ENCODE measurements at places on chromosomes 4 and X.

DNA sequence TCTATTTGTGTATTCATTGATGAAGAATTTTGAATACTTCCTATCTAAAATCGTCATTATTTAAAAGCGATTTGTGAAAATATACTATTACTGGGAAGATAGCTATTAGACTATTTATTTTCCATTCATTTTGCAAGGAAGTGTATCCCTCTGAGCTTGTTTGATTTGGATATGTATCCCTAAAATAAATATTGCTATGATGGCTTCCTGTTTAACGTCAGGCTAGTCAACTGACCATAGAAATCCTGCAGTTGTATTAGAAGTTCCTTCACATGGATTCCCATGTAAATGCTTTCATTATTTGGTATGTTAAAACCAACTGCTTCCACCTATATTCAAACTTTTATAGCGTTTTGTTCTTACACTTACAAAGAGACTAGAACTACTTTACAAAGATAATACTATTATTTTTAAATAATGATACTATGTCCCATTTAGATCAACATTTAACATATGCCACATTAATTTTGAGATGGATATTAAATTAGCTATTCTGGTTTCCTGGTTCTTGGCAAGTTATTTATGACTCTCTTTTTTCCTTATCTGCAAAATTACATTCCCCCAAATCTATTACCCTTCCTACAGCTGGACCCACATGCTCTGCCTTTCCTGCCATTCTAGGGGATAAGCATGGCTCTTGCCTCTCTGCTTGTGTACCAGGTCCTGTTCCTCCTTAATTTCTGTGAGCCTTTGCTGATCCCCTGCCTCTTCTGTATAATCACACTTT is 26.7 kb upstream of the PDE5A start:
- no peak for DNase-seq

DNA sequence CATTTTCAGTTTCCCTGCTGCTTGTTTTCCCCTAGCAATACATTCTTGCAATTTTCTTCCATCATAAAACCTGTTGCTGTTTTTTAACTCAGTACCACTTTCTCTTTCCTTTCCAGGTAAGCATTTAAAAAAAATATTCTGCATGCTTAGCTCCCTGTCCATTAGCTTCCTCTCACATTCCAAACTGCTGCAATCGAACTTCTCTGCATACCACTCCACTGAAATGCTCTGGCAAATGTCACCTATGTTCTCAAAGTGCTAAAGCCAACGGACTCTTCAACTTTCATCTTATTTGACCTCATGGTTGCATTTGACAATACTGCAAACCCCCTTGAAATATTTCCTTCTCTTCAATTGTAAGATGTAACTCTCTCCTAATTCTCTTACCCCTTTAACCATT is 192.7 kb downstream of the ANAPC10 start:
- DNase-seq: no peak

GRCh38 chrX:10512741-10513140 is 107.6 kb downstream of the MID1 start:
- DNase-seq: no peak

GRCh38 chr4:138267835-138268234 is 25.7 kb upstream of the SLC7A11 start:
- no peak for DNase-seq

- DNase-seq: no peak
These were observed 9.6 kb upstream of the PRDM8 start for GRCh38 chr4:80187677-80188076.

DNA sequence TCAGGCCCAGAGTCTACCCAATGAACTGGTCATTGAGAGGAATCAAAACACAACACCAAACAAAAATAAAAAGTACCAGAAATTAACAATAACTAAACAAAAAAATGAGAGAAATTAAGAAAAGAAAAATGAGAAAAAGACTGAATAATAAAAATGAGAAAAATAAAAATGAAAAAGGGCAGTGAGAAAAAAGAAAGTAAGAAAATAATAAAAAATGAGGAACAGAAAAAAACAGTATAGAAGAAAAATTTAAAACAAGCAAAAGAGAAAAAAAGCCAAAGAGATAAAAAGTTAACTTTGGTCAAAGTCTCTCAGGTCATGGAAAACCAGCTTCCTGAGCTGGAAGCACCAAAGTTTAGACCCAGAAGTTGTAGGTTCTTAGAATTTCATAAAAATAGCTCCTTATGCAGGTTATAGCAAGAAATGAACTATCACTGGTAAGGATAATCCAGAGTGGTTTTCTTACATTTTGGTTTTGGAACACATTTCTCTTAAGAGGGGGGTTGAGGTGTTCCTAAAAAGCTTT is 51.0 kb upstream of the WDR17 start:
- no peak for DNase-seq

- DNase-seq: no peak
These were observed 672 bp downstream of the TCEAL3 start for GRCh38 chrX:103608306-103608963.

GRCh38 chrX:78493180-78493579 is 165.8 kb upstream of the CYSLTR1 start:
- DNase-seq: no peak

DNA sequence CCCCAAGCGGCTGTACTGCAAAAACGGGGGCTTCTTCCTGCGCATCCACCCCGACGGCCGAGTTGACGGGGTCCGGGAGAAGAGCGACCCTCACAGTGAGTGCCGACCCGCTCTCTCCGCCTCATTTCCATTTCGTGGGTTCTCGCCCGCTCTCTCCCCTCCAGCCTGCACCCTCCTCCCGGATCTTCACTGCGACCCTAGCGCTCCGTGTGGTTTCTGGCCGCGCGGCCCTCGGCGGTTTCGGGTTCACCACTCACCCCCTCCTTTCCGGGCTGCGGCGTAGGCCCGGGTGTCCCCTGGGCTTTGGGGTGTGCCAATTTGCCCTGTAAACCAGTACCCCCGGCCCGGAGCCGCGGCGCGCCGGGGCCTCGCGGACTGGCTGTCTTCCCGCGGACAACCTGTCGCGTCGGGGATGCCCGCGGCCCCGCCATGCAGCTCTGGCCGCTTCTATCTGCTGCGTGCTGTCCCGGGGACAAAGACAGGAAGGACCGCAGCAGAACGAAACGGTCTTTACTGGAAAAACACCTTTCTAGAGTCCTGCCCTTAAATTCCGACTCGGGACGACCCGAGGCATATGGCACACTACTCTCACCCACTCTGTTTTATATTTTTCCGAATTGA is 737 bp downstream of the FGF2 start:
- peak; percentile 42 for DNase-seq

DNA sequence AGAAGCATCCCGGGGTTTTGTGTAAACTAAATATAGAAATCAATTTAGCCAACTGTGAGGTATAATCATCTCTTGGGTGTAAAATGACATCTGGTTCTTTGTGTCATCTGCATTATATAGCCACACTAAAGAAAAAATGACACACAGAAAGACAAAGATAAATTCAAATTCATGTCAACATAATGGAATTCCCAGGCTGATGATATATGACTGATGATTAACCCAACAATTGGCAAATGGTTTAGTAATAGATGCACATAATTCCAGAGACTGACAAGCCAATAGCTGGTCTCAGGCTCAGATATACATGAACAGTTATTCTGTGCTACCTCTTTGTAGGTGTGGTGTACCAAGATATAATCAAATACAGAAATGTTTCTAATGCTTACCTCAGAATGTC is 375.4 kb upstream of the PITX2 start:
- no peak for DNase-seq

DNA sequence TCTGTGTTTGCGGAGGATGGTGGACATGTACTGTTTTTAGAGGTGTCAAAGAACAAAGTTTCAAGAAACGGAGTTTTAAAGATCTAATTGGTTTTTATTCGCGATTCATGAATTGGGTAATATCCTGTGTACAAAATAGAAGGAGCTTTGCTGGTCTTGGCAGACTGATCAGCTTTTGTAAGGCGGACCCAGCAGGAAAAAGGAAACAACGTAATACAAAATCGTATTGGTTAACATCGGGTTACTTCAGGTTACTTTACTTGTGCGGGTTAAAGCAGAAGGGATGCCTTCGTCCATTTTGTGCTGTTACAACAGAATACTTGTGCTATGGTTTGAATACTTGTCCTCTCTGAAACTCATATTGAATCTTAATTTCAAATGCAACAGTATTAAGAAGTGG is 11.4 kb upstream of the NYX start:
- DNase-seq: no peak

GRCh38 chr4:86928400-86929255 is 6.2 kb upstream of the AFF1 start:
- no peak for DNase-seq

DNA sequence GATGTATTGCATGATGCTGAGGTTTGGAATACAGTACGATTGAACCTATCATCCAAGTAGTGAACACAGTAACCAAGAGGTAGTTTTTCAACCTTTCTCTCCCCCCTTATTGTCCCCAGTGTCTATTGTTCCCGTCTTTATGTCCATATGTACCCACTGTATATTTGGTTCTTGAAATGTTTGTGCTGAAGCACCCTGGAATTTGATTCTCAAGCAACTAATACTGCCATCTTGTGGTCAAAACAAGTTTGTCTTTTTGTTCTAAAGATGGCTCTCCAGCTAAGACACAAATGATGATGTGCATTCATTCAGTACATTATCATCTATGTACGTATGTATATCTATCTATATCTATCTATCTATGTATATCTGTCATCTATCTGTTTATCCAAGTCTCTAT is 33.5 kb upstream of the DCX start:
- peak; percentile 35 for DNase-seq

DNA sequence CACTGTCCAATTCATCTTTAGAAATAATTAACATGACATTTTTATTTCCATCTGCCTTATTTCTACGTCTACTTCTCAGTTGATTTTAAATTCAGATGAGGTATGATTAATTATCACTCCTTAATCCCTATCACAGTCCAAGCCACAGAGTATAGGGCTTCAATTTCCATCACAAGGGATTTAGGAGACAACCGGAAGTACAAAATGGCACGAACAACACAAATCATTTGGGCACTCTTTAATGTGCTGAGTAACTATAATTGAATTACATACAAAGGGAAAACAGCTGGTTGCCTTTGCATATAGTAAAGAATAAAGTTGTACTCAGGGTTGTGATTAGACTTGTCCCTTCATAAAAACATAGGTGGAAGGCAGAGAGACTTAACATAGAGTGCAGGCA is 290.4 kb upstream of the MAGEB16 start:
- DNase-seq: no peak

DNA sequence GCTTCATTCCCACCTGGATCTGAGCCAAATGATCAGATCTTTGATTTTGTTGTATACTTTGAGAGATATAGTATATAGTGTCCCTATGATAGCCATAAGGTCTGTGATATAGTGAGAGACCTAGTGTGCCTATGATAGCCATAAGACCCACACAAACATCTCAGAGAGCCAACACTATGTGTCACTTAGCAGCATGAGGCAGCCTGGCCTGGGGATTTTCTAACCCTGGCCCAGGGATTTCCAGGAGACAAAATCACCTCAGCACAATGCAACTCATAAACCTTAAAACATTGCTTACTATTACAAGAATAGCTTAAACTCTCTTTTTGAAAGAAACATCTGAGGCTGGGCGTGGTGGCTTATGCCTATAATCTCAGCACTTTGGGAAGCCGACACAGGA is 23.2 kb upstream of the COL25A1 start:
- DNase-seq: no peak

GRCh38 chrX:13188731-13189309 is 131.0 kb downstream of the ATXN3L start:
- DNase-seq: no peak

DNA sequence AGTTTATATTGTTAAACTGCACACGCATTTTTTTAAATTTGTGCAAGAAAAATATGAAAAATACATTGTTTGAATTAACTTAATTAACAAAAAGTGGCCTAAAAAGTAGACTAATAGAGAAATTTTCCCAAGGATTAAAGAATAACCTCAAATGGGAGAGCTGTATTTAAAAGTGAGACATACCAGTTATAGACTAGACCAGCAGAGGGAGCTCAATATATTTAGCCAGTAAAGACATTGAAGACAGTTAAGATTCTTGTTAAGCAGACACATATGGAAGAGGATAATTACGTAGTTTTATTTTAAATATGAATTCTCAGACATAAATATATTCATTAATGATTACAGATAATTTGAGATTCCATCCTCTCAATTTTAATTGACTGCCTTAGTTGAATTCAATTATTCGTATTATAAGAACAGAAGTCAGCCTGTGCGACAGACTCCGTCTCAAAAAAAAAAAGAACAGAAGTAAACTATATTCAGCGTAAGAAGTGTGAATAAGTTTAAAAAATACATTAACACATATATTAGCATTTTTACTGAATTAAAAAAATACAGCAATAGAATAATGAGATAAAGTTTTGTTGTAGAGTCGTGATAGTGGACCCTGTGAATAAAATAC is 64.8 kb downstream of the GLRA3 start:
- DNase-seq: peak; percentile 14

- no peak for DNase-seq
These were observed 83.7 kb downstream of the PSAPL1 start for GRCh38 chr4:7351014-7351413.

GRCh38 chr4:181952478-181952877 is 290.7 kb upstream of the TENM3 start:
- peak; percentile 90 for DNase-seq

DNA sequence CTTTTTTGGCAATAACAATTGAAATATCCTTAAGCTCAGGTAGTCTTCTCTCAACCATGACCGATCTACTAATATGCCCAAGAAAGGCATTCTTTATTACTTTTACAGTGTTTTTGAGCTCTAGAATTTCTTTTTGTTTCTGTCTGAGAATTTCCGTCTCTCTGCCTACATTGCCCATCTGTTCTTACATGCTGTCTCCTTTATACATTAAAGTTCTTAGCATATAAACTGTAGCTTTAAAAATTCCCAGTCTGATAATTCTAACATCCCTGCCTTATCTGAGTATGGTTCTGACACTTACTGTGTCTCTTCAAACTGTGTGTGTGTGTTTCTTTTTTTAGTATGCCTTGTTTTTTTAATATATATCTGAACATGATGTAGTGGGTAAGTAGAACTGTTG is 658.1 kb downstream of the GRID2 start:
- no peak for DNase-seq
